ENCODE measurements at places on chromosomes 12 and 14.

- no peak for DNase-seq
These were observed 3.5 kb upstream of the KLC1 start for GRCh38 chr14:103625356-103626095.

DNA sequence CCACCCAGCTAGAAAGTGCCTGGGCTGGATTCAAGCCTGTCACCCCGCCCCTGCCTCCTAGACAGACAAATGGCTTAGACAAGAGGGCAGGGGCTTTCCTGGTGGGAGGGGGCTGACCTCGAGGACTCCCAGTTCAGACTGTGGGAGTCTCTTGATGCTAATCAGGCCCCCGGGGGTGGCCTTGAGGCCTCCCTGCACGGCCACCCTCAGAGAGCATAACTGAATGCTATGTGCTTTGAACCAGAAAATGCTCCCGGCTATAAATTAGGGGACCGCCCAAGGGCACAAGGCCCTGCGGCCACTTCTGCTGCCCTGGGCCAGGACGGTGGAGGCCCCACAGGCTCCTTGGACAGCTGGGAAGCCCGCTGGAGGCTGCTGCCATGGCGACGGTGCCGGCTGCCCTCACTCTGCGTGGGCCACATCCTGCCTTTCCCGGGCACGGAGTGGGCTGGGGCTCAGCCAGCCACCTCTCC lies 111.0 kb upstream of the NCOR2 start:
- no peak for DNase-seq

GRCh38 chr14:33930439-33930838 lies 20.4 kb downstream of the EGLN3 start:
- no peak for DNase-seq

- no peak for DNase-seq
These were observed 205.4 kb downstream of the EPS8 start for GRCh38 chr12:15583804-15584203.

DNA sequence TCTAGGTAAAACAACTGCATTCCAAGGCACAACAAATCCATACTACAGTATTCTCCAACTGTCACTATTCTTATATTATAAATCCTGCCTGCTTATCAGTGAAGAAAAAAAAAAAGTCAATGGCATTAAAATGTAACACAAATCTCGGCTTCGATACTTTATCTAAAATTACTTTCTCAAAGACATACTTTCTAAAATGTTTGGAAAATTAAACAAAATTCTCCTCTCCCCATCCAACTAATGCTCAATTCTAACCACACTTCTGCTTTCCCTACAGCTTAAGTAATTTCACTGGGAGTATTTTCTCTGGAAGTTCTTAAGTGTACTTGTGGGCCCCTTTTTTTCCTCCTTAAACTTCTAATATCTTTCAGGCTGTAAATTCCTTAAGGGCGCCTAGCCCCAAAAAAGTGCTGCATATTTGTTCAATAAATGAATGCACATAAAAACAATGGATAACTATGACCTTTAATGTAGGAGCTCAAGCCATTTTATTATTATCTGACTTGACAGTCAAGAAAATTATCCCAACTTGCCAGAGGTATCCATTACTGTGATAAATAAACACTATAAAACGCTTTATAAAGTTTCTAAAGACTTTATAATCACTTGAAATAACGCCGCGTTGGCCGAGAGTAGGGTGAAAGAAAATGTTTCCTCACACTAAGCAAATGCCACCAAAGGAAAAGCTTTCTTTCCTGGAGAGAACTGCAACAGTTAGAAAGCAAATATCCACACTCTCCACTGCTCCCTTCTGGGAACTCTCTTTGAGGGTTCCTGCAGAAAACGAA lies 977 bp downstream of the HEATR5A start:
- no peak for DNase-seq

- DNase-seq: no peak
These were observed 14.6 kb upstream of the TCTN1 start for GRCh38 chr12:110599334-110599733.

DNA sequence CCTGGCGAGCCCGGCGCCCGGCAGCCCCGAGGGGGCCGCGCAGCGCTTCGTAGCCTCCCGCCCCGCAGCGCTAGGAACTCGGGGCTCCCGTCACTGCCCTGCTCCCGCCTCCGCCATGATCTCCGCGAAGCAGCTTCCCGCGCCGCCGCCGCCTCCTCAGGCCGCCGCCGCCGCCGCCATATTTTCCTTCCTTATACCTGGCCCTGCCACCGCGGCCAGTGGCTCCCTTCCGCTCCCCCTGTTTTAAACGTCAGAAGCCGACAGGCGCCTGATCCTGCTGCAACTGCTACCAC lies 286 bp downstream of the PPP4R3A start:
- DNase-seq: no peak

GRCh38 chr12:32896432-32897280 lies at the start of gene PKP2:
PKP2 (minus strand) TSS chr12:32896777; CDS start chr12:32896731, 46 bp downstream.
- peak; percentile 62 for DNase-seq

GRCh38 chr12:97181571-97182265 lies 274.7 kb downstream of the NEDD1 start:
- DNase-seq: no peak

GRCh38 chr12:75479963-75480461 lies 543 bp upstream of the GLIPR1 start:
- DNase-seq: no peak

Measured in GM10248 (cell line).